ENCODE measurements at places on chromosomes 7 and 10.
A peak's percentile ranks its signal among the peaks of the same experiment; 100 is the strongest.

GRCh38 chr10:78533098-78533497, 499.4 kb downstream of the RPS24 start:
- no peak for DNase-seq

GRCh38 chr7:12504149-12504548, 66.4 kb upstream of the SCIN start:
- DNase-seq = no peak

DNA sequence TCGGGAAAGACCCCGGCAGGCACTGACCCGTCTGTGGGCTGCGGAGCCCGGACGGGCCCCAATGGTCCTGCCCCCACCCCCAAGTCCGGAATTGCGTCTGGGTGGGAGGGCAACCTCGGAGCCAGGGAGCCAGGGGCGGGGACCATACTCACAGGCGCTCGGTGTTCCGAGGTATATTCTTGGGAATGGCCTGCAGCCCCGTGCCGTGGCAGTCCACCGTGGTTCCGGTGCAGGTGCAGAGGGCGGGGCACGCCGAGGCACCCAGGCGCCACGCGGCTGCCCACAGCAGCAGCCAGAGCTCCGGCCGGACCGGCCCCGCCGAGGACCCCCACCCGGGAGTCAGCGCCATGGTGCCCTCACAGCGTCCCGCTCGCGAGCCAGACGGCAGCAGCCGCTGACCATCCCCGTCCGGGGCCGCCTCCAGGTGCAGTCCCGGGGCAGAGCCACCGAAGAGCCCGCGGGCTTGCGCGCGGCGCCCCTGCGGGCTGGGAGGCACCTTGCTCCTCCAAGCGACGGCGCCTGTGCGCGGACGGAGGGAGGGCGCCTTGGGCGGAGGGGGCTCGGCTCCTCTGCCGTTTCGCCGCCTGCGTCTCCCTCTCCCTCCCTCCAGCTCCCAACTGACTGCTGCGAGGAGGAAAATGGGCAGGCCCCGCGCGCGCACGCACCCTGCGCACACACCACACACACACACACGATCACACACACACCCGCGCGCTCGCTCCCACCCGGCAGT, at the start of gene SLIT1:
SLIT1 (minus strand) TSS at position 634 of the 733 bp plus-strand sequence; CDS start at position 349, 285 bp downstream.
- DNase-seq = no peak

GRCh38 chr7:2203766-2204300, 28.9 kb downstream of the MAD1L1 start:
- DNase-seq = no peak

- peak; percentile 18 for DNase-seq
Measured at GRCh38 chr10:60006062-60006461, 99.7 kb upstream of the CCDC6 start.
